Hematopoietic multipotent progenitor cell treated with erythropoietin and hydrocortisone succinate and interleukin-3 and kit ligand, for 17 days (in vitro differentiated cells): ENCODE measurements at places on chromosomes 5 and 9.

DNA sequence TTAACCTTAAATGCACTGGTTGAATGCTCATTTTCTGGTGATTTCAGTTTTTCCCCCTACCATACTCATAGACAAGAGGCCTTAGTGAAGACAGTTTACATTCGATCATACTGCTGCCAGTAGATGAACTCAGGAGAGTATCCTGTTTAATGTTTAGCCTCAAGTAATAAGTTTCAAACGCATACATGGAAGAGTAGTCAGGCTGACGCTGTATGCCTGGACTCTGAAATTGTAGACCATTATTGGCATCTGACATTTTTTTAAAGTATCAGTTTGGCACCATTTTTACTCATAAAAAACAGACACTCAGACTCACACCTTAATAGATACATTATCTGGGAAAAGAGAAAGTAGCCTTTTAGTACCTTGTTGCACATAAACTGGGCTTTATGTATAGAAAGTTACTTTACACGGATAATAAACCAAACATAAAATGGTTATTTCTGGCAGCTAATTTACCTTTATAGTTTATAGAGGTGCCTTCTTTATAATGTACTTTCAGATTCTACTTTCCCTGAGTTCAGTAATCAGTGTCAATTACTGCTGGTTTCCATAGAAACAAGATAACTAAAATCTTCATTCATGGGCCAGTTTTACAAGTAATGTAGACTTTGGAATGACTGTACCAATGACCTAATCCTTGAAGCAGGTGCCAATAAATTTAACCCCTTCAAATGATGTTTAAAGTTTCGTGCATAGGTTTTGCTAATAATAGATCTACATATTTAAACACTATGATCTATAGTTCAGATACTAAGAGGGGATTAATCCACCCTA, 183.8 kb upstream of the ITGA1 start:
- DNase-seq = no peak

- no peak for DNase-seq
Measured at GRCh38 chr5:62606878-62607277, 28.3 kb downstream of the LRRC70 start.

DNA sequence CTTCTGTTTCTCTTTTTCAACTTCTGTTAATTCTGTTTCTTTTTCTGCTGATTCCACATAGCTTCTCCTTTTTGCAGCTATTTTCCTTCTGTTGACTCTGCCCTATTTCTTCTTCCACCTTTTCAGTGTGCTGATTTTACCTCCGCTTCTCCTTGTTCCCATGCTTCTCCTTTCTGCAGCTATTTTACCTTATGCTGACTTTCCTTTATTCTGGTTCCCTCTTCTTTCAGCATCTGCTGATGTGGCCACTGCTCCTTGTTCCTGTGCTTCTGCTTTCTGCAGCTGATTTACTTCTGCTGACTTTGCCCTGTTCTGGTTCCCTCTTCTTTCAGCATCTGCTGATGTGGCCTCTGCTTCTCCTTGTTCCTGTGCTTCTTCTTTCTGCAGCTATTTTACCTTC, 58.8 kb downstream of the HACD4 start:
- DNase-seq = no peak

GRCh38 chr5:95956900-95957293, 4.8 kb downstream of the ELL2 start:
- peak; percentile 46 for DNase-seq

GRCh38 chr5:173715607-173716006, 99.2 kb upstream of the BOD1 start:
- no peak for DNase-seq

DNA sequence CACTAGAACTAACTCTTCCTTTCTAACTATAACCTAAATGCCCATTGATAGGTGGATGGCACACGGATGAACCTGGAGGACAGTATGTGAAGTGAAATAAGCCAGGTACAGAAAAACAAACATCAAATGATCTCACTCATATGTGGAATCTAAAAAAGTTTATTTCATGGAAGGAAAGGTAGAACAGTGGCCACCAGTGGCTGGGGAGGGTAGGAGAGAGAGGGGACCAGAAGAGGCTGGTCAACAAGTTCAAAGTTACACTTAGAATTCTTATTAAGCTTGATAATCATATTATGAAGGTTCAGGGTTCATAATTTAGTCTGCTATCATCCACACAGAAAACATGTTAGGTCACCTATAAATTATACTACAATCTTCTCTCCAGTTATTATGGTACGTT, 107.6 kb upstream of the SLC12A2 start:
- no peak for DNase-seq

DNA sequence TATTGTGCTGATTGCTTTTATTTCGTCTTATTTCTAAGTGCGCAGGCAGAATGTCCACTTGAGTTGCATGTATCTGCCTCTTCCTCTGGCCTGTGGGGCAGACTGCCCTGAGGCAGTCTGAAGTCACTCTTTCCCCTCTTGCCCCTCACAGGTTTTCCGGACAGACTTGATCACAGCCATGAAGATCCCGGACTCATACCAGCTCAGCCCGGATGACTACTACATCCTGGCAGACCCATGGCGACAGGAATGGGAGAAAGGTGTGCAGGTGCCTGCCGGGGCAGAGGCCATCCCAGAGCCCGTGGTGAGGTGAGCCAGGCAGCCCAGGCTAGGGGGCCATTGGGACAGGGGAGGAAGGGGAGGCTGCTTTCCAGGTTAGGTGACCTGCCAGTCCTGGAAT, 26.4 kb downstream of the JADE2 start:
- no peak for DNase-seq

- no peak for DNase-seq
Measured at GRCh38 chr5:15320871-15321270, 179.1 kb upstream of the FBXL7 start.

GRCh38 chr5:14167211-14167845, 24.2 kb downstream of the TRIO start:
- DNase-seq = no peak

GRCh38 chr5:164358531-164359259, 853.3 kb downstream of the MAT2B start:
- DNase-seq = no peak

DNA sequence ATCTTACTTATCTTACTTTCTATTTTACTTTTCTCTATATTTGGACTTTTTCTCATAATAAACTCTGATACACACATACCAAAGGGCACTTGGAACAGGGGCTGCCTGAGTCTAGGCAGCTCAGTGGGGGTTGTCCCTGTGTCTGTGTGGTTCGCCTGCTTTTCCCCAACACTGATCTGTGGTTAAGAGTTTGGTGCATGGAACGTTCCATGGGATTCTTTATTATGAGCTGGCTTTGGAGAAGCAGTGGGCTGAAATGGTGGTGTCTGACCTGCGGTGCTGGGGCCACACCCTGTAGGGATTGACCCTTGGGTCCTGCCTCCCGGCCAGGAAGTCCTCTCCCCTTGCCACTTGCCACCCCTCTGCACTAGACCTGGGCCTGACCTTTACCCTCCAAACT, 47.4 kb downstream of the ANKRD33B start:
- DNase-seq = no peak

DNA sequence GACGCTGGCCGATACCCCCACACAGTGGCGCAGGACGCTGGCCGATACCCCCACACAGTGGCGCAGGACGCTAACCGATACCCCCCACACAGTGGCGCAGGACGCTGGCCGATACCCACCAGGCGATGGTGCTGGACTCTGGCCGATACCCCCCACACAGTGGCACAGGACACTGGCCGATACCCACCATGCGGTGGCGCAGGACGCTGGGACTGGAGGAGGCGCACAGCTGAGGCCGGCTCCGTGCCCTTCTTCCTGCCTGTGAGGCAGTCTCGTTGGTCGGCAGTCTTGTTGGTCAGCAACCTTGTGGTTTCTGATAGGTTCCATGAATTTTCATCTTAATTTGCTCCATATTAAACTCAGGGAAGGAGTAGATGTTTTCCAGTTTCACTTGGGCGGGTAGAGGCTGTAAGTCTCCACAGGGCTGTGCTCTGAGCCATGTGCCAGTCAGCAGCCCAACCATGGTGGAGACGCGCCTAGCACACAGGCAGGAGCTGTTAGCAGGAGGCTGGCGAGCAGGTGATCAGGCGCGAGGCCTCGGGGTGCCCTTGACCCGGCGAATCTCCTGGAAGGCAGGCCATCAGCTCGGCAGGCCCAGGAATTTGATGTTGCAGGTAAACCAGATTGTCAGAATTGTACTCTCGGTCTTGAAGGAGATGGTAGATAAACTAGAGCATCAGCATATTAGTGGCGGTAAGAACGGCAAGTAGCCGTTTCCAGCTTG, 75.6 kb downstream of the EHMT1 start:
- DNase-seq = no peak

- DNase-seq = no peak
Measured at GRCh38 chr5:149040421-149040820, 22.4 kb downstream of the SH3TC2 start.

GRCh38 chr5:143479394-143479793, 75.9 kb upstream of the NR3C1 start:
- DNase-seq = no peak

GRCh38 chr9:123399803-123400378, 43.9 kb downstream of the CRB2 start:
- DNase-seq = peak; percentile 20

DNA sequence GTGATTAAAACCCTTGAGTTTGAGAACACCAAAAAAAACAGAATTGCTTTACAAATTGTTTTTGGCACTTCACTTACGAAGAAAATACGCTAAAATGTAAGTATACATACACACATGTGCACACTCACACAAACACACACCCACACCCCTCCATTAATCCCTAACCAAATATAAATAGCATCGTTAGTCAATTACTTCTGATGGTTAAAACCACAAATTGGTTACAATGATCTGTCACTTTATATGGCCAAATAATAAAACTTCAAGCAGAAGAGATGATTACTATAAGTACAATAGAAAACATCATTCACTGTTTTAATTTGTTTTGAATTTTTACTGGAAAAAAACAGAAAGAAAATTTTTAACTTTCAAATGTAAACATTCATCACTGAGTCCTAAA, 103.5 kb downstream of the NFIB start:
- DNase-seq = no peak

DNA sequence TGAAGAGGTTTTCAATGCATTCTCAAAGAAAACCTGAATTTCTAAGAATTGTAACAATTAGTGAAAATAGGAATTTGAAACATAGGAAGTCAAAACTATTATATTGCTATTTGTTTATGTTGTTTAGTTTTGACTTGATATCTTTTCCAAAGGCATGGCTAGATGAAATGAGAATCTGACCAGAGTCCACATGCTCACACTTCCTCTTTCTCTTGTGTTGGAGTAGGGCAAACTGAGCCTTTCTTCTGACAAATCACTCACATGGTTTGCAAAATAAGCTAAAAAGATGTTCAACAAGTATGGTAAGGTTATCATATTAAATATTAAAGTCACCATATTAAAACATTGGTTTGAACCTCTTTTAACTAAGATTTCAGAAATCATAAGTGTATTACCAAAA, 512.6 kb downstream of the ISL1 start:
- no peak for DNase-seq
